Amniotic stem cell (primary cell): ENCODE measurements at places on chromosomes 16 and 17.

- no peak for DNase-seq
Observed at GRCh38 chr17:27459433-27459832, 3.2 kb downstream of the KSR1 start.

- DNase-seq: no peak
Observed at GRCh38 chr17:40425741-40426140, 8.0 kb upstream of the TOP2A start.

- no peak for DNase-seq
Observed at GRCh38 chr16:80346111-80346632, 194.6 kb upstream of the DYNLRB2 start.

GRCh38 chr16:4011940-4012629, 104.2 kb downstream of the ADCY9 start:
- no peak for DNase-seq

GRCh38 chr17:42774066-42774745, 957 bp downstream of the VPS25 start:
- DNase-seq: no peak

DNA sequence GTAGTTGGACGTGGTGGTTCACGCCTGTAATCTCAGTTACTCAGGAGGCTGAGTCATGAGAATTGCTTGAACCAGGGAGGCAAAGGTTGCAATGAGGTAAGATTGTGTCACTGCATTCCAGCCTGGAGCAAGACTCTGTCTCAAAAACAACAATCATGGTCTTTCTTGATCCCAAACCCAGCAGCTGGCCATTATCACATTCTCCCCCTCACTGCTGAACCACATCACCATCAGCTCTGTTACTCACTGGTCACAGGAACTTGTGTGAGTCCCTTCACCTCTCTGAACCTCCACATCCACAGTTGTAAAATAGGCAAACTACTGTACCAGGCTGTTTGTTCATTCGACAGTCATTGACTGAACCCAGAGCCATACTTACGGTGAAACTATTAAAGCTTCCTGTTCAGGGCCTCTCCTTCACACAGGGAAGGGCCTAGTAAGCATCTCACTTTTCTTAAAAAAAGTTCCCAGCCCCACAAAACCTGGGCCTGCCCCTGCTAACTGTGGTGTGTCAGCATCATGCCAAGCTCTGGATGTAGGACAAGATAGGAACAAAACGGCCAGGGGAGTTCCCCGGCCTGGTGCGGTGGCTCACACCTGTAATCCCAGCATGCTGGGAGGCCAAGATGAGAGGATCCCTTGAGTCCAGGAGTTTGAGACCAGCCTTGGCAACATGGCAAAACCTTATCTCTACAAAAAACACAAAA, 104.7 kb downstream of the COPRS start:
- DNase-seq: no peak

GRCh38 chr17:76485569-76485968, 15.7 kb downstream of the RHBDF2 start:
- DNase-seq: no peak

DNA sequence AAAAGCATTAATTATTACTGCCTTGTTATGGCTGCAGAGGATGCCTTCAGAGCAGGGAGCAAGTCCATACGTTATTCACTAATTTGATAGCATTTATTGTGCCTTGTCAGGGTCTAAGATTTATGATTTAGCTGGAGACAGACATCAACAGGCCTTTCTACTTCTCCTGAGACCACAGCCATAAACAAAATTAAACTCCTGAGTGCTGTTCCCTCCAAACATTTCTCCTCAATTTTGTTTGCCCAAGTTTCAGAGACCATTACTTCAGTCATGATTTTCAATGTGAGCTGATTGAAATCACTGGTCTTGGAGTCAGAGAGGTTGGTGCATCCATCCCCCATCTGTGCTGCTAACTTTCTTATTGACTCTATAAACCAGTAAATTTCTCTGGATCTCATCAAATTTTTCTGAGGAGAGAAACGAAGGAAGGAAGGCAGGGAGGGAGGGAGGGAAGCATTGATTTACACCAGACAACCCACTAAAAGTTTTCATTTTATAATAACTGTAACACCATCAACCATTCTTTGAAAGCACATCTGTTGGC, 423.6 kb upstream of the CDH11 start:
- no peak for DNase-seq

- no peak for DNase-seq
Observed at GRCh38 chr17:73401911-73402310, 90.1 kb upstream of the CDC42EP4 start.

DNA sequence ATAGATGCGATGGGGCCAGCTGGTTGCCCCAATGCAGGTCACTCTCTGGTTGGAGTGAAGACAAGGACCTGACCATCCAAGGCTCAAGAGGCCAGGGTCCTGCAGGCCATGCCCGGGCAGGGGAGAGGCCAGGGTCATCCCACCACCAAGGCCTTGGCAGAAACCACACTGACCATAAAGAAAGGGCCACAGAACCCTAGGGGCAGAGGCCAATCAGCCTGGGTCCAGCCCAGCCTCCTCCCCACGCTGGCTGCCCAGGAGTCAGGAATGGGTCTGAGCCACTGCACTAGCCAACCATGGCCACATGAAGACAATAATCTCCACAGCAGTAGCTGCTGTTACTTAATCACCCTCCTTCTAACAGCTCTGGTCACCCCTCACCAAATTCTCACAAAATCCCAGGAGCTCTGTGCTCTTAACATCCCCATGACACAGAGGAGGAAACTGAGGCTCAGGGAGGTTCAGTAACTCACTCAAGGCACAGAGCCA, 10.2 kb upstream of the BCAR1 start:
- DNase-seq: no peak

- DNase-seq: no peak
Observed at GRCh38 chr16:35339337-35339736, 1879.9 kb downstream of the TP53TG3F start.

DNA sequence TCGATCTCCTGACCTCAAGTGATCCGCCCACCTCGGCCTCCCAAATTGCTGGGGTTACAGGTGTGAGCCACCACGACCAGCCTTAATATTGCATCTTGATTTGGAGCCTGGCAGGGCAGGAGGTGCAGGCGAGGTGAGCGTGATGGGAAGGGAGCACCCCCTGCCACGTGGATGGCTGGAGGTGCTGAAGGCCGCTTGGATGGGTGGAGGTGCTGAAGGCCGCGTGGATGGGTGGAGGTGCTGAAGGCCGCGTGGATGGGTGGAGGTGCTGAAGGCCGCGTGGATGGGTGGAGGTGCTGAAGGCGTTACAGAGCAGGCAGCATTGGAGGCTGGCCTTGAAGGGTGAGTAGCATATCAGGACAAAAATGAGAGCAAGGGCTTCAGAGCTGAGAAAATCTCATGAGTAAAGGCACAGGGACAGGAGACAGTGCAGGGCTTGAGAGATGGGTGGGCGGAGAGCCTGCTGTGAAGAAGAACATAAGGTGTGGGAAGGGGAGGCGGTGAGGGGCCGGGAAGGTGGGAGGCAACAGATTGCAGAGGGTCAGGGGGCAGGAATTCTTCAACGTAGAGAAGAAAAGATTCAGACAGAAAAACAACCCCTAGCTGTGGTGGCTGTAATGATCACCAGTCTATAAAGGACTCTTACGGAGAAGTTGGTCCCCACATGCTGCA, 101.7 kb upstream of the SEC14L1 start:
- no peak for DNase-seq

DNA sequence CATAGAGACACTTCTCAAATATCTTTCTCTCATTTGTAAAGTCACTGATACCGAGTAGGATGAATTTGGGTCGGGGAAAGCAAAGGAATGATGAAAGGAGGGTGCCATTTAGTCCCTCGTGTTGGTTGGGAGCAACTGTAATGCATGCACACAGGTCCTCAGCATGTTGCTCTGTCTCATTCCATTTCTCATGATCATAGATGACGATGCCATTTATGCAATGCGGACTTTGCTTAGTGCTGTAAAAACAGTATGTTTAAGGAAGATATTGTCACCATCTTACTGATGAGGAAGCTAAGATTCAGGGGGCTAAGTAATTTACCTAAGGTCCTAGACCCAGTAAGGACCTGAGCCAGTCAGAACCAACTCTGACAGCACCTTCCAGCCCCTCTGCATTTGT, 100.1 kb downstream of the AATF start:
- no peak for DNase-seq

DNA sequence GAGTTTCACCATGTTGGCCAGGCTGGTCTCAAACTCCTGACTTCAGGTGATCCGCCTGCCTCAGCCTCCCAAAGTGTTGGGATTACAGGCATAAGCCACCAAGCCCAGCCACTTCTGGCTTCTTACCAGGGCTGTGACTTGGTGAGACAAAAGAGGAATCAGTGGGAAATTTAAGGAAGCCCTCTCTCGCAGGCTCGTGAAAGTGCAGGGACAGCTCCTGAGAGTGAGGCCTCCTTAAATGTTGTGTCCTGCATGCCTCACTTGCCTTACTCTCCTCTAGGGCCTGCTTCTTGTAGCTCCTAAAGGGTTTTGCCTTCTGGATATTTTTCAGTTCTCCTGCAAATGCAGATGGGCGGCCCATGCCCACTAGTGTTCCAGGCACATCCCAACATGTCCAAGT, 5.2 kb downstream of the AHSP start:
- DNase-seq: no peak

GRCh38 chr16:80710918-80711317, 93.5 kb downstream of the CDYL2 start:
- DNase-seq: no peak

- DNase-seq: no peak
Observed at GRCh38 chr16:50238868-50239301, 27.5 kb upstream of the ADCY7 start.

DNA sequence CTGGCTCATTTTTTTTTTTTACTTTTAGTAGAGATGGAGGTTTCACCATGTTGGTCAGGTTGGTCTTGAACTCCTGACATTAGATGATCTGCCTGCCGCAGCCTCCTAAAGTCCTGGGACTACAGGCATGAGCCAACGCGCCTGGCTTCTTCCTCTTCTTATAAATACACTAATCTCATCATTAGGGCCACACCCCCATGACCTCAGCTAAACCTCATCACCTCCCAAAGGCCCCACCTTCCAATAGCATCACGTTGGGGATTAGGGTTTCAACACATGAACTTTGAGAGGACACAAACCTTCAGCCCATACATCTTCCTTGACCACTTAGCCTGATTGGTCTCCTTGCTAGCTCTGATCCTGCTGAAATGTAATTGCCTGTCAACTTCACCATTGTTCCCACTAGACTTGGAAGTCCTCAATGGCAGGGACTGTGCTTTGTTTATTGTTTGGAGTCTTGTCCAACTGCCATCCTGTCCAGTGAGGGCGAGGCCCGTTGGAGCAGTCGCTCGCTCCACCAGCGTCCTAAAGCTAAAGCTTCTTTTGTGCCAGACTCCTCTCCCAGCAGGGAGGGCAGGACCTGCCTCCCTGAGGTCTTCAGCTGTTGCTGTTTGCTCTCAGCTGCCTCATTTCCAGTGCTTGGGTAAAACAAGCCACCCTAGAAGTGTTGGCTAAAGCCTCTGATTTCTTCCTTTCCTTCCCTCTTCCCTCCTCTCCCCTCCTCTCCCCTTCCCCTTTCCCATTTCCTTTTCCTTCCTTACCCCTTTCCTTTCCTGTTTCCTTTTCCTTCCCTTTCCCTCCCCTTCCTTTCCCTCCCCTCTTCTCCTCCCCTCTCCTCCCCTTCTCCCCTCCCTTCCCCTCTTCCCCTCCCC, 85.3 kb downstream of the HAPSTR1 start:
- no peak for DNase-seq

- no peak for DNase-seq
Observed at GRCh38 chr16:65349626-65350025, 227.8 kb upstream of the CDH11 start.

DNA sequence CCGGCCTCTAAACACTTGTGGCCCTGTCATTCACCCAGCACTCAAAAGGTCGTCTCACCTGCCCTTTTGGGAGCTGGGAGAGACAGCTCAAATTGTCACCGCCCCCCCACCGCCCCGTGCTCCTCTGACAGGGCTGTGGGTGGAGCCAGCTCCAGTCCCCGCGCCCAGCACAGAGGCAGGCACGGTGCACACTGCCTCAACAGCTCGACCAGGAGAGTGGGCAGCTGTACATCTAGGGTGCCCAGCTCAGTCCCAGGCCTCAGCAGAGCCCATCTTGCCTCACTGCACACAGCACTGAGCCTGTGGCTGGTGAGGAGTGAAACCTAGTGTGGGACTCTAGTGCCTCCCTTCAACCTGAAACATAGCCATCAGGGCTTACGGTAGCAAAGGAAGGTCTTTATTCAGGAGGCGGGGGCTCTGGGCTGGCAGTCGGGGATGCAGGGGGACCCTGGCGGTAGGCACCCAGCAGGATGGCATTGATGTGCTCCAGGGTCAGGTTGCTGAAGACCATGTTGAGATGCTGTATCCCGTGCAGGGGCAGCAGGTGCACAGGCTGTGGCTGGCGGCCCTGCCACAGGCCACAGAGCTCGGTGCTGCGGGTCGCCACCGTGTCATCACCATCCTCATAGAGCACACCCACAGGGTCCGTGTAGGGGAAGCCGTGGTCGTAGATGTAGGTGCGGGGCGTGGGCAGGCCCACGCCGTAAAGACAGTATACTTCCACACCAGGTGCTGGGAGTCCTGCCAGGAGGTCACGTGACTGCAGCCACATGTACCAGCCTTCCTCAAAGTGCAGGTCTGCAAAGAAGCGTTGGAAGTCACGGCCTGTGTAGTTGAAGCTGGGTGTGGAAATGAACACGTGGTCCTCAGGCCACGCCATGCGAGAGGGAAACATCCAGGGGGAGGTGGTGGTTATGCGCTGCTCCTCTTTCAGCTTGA, 3.1 kb upstream of the PSMB10 start:
- no peak for DNase-seq
